ENCODE measurements at places on chromosomes 1 and 21.
A peak's percentile ranks its signal among the peaks of the same experiment; 100 is the strongest.

DNA sequence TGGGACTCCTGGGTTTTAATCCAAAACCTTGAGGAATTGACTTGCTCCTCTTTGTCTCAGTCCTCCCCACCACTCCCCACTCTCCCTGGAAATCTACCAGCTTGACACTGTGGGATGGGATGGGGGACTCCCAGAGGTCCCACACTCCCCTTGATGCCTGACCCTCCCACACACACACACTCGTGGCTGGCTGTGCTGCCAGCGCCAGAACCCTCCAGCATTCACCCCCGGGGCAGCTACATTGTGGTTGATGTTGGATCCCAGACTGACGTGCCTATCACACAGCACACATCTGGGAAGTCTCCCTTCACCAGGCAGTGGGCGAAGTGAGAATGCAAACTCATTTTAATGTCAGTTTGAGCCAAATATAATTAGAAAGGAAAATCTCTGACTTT, 10.0 kb downstream of the KIRREL1 start:
- DNase-seq, result no peak

GRCh38 chr1:41638086-41639024, 153.9 kb upstream of the EDN2 start:
- DNase-seq, result no peak

DNA sequence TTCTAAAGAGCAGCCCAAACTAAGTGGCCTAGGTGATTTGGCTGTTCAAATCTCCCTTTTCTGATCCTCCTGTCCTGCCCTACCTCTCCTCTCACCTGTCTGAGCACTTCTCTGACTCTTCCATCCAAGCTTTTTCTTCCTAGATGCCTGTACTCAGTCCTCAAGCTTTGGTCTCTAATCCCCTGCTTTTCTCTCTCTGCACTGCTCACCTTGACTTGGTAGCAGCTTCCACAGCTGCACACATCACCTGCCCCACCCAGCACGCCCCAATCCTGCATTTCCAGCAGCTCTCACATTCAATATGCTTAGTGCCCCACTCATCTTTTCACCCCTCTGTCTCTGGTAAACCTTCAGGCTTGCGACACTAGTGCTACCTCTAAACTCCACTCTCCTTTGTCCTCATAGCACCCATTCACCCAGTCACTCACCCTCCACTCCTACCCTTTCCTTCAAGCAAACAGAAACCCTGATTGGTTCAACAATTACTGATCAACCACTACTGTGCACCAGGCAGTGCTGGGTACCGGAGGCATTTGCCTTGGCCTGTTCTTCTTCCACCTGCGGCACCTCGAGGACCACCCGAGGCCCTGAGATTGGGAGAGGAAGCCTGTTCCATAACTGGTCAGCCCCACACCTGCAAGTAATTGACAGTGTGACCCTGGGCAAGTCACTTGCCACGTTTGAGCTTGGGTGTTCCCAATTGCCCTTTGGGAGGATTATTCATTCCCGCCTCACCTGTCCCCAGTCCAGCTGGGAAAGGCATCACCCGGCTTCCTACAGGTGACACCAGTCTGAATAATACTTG, 136.1 kb upstream of the EDN2 start:
- no peak for DNase-seq

GRCh38 chr1:41462680-41463004, 21.8 kb downstream of the EDN2 start:
- no peak for DNase-seq

DNA sequence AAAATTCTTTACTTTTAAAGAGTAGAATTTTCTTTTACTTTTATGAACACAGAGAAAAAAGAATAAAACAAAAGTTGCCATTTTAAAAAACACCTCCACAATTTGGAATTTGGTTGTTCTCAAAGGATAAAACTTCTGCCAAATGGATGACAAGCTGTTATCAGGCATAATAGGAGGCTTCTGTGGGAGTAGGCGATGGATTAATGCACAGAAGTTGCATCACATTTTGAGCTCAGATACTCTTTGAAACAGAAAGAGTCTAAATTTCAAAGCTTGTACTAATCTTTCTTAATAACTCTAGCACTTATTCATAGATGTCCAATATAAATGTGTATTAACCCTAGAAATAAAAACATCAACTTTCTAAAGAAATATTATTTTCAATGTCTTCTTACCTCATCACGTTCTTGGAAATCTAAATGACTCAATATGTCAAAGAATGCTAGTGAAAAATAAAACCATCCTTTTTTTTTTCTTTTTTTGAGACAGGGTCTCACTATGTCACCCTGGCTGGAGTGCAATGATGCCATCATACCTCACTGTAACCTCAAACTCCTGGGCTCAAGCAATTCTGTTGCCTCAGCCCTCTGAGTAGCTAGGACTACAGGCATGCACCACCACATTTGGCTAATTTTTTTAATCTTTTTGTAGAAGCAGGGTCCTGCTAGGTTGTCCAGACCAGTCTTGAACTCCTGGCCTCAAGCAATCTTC, 112.8 kb upstream of the USP25 start:
- DNase-seq, result no peak

DNA sequence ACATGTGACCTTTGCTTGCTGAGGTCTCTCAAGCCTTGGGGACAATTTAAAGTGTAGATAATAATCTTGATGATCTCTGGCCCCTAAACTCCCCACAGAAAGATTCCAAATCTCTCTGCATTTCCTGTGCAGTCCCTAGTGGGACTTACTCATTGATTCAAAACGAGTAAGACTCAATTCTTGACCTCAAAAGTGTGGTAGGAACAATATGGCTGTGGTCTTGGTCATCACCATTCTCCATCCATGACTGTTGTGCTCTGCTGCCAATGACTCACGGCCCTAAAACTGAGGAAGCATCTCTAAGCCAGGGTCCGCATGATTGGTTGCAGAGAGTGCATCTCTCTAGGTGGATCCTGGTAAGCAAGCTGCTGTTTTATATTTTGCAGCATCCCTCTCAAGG, 268.0 kb downstream of the PTGER3 start:
- DNase-seq, result no peak

GRCh38 chr1:247552231-247552630, 3.3 kb downstream of the GCSAML start:
- DNase-seq, result no peak

- DNase-seq, result no peak
Measured at GRCh38 chr1:203860396-203861025, 888 bp upstream of the SNRPE start.

- no peak for DNase-seq
Measured at GRCh38 chr1:14997646-14998276, 155.8 kb upstream of the TMEM51 start.

DNA sequence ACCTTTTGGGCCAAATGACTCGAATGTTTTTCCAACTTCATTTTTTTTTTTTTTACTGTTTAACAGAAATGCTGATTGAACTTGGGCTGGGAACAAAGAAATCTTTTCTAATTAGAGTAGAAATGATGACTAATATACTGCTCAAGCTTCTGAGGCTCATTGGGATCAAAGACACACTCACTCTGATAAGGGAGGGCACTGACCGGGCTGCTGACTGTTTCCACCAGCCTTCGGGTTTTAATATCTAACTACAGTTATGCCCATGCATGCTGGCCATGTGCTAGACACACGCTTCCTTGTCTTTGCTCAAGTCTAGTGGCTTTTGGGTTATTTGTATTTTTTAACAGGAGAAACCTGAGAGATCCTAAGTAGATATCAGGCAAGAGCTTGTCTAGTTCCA, 16.8 kb downstream of the ZBTB18 start:
- no peak for DNase-seq

- DNase-seq, result no peak
Measured at GRCh38 chr1:19557609-19558051, 72.3 kb upstream of the CAPZB start.

DNA sequence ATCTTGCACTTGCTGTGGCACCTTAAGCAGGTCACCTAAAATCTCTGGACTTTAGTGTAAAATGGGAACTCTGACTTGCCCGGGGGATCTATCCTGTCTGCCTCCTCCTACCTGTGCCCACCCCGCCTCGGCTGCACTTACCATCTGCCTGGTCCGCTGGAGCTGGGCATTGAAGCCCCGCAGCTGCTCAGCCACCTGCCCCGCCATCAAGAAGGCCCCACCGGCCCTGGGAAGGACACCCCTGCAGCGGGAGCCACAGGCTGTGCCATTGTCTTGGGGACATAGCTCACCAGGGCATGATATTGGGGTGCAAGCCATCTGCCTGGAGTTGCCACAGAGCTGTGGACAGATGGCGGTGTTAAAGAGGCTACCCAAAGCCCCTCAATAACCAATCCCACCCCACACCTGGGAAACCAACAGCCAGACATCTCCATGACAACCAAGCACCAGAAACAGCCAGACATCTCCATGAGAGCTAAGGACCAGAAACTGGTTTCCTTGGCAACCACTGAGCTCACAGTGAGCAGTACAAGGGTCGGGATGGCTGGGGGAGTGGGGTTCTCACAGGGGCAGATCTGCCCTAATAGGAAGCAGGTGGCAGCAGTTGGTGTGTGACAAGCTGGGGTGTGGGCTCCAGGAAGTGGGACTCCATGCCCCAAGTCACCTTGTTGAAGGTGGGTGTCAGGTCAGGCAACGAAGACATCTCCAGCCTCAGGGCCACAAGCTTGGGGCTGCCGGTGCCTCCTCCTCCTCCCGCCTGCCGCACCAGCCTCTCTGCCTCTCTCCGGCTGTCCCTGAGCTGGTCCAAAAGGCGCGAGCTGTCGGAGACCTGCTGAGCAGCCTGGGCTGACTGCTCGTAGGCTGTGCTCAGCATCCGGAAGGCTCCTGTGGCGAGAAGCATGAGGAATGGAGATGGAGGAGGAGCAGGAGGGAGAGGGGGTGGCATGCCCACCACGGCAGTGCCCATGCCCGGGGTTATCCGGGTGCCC, 29.1 kb downstream of the LAMB3 start:
- no peak for DNase-seq

GRCh38 chr1:19664453-19665185, at the start of gene HTR6:
Gene HTR6 (plus strand): TSS chr1:19664875. CDS start chr1:19665754, 879 bp downstream.
- peak; percentile 32 for DNase-seq

GRCh38 chr1:23422241-23422877, 2.2 kb downstream of the TCEA3 start:
- peak; percentile 27 for DNase-seq

GRCh38 chr1:154626456-154627256, 18.7 kb upstream of the ADAR start:
- DNase-seq, result no peak

DNA sequence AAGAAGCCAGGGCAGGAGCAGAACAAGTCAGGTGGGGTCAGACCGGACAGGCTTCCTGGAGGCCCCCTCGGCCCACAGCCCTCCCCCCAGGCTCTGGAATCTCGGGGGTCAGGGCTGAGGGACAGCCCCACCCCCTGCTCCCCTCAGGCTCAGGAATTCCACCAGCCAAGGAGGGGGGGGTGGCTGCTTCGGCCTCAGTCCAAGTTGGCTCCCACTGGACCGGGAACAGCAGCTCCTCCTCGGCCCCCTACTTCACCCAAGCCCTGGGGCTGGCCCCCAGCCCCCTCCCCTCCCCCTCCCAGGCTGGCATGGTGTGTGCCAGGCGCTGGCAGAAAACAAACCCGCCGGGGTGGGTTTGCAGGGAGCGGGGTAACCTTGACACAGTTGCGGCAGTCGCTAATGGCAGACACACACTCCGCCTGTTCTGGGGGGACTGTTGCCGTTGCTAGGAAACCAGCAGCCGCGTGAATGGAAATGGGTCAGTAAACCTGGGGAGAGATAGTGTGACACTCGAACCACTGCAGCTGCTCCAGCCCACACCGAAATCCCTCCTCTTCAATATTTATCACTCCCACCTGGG, 32.4 kb downstream of the AHDC1 start:
- no peak for DNase-seq

- no peak for DNase-seq
Measured at GRCh38 chr1:225406976-225407725, 20.7 kb downstream of the LBR start.

- DNase-seq, result no peak
Measured at GRCh38 chr1:93576746-93577145, 104.9 kb downstream of the BCAR3 start.

GRCh38 chr1:184604152-184604900, 150.3 kb downstream of the EDEM3 start:
- DNase-seq, result no peak

DNA sequence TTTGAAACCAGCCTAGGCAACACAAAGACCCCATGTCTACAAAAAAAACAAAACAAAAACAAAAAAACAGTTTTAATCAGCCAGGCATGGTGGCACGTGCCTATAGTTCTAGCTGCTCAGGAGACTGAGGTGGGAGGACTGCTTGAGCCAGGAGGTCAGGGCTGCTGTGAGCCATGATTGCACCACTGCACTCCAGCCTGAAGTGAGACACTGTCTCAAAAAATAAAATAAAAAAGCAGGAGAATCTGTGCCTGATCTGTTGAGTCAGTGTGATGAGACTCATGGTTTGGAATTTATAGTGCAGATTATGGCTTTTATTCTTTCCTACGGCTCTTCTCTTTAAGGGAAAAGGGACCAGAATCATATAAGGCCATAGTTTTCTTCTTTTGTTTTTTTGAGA, 16.5 kb downstream of the TRIT1 start:
- no peak for DNase-seq

Measured in stimulated activated CD4-positive, alpha-beta T cell treated with anti-CD3 and anti-CD28 coated beads, Interleukin-2, amount 100 ng/mL, for 48 hours (primary cell).